ENCODE measurements at places on chromosomes 11 and 22.

GRCh38 chr11:134592391-134592990, 180.4 kb upstream of the B3GAT1 start:
- no peak for DNase-seq

DNA sequence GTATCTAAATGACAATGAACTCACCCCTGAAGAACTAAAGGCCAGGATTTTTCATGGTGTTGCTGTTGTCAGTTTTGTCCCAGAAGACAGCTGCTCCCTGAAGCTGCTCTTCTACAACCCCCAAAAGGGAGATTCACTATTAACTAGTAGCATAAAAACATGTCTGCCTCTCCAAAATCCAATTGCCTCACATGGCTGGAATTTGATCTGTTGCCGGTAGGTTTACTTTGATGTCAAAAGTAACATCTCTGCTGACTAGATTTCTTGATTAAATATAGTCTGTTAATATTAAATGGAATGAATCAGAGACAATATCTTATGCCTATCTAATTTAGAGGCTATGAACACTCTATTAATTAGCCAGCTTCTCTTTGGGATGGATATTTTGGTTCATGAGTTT, 425.4 kb downstream of the ETS1 start:
- DNase-seq, result no peak

GRCh38 chr11:86785576-86785975, 14.8 kb upstream of the PRSS23 start:
- no peak for DNase-seq

DNA sequence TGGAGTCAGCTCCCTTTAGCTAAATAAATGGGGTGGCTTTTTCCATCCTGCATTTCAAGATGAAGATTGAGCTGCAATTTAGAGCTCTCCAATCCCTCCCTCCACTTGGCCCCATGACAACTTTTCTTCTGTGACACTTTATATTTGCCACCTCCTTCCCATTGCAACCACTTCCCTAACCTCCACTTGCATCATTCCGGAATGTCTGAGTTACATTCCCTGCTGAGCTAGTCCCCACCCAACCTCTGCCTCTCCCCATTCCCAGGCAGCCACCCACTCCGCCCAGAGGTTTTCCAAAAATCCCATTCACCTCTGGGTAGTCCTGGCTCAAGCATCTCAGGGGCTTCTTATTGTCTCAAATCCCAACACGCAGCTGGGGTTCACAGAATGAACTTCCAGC, 24.7 kb downstream of the PC start:
- no peak for DNase-seq

DNA sequence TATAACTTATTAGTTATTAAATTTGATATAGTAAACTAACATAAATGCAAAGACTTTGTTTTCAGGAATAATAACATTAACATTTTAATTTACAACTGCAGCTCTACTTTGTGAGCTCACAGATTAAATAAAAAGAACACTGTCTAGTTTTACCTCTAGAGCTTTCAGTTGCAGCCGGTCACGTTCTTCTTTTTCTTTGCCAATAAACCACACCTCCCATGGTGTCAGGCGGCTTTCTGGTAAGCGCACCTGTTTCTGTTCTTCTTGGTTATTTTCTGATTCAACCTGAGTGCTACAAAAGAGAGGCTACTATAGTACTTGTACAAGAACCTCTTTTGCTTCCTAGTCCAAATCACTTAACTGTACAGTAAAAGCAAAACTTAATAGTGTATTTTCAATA, 5.8 kb downstream of the CCDC34 start:
- no peak for DNase-seq

- no peak for DNase-seq
These were observed 5.7 kb downstream of the C11orf54 start for GRCh38 chr11:93747122-93747521.

Data from spleen (tissue), 13 donors.